ENCODE measurements at places on chromosomes 1 and 21.

DNA sequence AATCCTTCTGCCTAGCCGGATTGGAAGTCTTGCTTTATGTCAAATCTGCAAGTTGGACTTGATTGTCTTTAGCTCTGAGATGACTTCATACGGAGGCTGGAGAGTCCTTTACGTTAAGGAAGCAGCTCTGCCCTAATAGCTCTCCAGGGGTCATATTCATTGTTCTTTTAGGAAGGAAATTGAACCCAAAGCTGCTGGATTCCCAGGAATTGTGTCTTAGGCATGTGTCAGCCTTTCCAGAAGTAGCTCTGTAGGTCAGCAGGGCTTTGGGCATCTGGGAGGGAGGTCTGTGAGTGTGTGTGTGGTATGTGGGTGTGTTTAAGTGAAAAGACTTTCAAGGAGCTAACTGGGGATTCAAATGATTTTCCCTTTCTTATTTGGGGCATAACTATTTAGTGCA, 82.4 kb downstream of the ABCA4 start:
- no peak for DNase-seq

- DNase-seq, result no peak
These were observed 47.9 kb downstream of the CAPN9 start for GRCh38 chr1:230794871-230795605.

- no peak for DNase-seq
These were observed 900.8 kb downstream of the TTLL7 start for GRCh38 chr1:83098131-83098530.

DNA sequence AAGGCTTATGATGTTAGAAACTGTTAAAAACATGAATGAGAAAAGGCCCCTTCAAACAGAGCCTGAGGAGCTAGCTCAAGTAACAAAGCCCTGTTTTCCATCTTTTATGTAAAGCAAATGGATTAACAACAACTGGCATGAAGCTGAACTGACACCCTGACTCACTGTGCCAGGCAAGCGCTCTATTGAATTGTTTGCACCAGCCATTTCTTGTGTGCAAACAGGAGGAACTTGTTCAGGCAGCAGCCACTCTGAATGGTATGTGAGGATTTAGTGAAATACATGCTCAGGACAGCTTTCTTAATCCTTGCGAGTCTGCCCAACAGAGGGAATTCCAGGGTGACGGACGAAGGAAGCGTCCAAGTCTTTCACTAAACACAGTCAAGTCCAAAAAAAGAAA, 291.1 kb upstream of the ADGRL2 start:
- no peak for DNase-seq

GRCh38 chr1:47951026-47951425, 46.2 kb downstream of the TRABD2B start:
- no peak for DNase-seq

DNA sequence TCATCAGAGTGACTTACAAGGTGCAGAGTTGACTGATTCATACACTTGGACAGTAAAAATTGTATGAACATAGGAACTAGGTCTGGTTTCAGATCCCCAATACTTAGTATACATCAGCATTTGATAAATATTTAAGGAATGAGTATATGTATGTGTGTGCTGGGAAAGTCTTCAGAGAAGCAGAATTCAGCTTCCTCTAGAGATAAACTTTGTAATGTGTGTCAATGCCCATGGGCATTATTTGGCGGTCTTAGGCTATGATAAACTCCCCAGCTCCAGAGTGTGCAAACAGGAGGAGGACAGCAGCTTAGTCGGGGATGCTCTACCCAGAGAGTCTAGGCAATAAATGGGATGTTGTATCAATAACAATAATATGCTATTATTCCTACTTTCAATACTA, 2.9 kb upstream of the CAMK1G start:
- DNase-seq, result no peak

GRCh38 chr1:170030212-170030611, 44.3 kb downstream of the KIFAP3 start:
- DNase-seq, result no peak

DNA sequence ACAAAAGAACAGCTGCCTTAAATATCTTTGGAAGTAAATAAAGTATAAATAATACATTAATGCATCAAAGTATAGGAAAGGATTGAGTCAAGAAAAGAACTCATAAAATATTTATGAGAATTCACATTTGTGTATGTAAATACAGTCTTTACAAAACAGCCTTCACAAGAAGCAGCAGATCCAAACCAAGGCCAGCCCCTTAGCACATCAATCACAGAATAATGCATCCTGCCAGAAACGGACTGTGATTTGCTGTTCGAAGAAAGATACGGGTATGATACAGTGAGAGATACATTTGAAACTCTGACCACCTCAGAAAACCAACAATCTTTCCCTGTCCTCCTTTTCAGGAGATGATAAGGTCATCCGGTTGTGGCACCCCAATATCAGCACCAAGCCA, 70.9 kb downstream of the WDR64 start:
- no peak for DNase-seq

GRCh38 chr1:84853741-84854721, 39.0 kb downstream of the LPAR3 start:
- peak; percentile 76 for DNase-seq

GRCh38 chr1:110616587-110616986, 10.4 kb upstream of the KCNA2 start:
- no peak for DNase-seq

DNA sequence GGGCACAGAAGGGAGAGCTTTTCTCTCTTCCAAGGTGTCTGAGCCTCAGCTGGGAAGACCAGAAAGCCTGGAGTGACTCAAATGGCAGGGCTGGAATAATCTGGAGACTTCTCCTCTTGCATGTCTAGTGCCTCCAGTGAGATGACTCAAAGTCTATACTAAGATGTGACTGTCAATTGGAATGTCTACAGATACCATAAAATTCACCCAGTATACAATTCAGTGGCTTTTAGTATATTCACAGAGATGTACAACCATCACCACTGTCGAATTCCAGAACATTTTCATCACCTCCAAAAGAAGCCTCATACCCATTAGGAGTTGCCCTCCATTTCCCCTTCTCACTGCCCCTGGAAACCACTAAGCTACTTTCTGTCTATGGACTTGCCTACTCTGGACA, 47.9 kb upstream of the CNN3 start:
- DNase-seq, result no peak

DNA sequence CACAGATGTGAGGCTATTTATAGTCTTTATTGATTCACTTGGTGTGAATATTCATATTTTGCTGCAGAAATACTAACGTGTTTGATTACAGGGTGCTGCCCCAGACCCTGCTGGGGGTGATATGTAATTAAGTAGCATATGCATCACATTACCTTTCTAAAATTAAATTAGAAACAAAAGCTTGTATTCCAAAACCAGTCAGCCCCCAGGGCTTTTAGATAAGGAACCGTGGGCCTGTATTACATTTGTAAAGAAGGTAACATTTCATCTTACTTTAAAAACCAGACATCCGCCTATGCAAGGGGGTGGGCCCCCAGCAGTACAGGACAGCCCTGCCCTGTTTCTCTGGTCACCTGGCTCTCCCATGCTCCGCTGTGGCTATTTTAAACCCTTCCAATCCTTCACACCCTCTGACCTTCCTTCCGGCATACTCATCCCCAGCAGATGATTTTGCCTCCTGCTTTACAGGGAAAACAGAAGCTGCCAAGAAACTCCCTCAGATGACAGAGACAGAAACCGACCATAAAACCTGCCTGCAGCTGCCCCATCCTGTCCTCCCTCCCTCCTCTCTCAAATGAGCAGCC, 22.0 kb upstream of the KCNC4 start:
- DNase-seq, result no peak

DNA sequence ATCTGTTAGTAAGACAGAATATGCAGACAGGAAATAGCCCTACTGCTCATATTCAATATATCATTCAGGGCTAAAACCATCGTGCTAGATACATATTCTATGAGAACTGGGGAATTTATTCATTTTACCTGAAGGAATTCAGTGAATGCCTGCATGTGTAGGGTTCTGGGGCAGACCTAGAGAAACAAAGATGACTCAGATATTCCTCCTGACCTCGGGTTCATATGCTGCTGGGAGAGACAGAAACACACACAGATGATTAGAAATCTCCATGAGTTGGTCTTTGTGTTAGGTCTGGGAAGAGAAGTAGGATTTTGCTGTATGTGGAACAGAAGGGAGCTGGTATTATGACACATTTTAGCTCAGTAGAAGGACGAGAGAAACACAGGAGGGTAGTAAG, 176.5 kb upstream of the ST6GALNAC5 start:
- no peak for DNase-seq

DNA sequence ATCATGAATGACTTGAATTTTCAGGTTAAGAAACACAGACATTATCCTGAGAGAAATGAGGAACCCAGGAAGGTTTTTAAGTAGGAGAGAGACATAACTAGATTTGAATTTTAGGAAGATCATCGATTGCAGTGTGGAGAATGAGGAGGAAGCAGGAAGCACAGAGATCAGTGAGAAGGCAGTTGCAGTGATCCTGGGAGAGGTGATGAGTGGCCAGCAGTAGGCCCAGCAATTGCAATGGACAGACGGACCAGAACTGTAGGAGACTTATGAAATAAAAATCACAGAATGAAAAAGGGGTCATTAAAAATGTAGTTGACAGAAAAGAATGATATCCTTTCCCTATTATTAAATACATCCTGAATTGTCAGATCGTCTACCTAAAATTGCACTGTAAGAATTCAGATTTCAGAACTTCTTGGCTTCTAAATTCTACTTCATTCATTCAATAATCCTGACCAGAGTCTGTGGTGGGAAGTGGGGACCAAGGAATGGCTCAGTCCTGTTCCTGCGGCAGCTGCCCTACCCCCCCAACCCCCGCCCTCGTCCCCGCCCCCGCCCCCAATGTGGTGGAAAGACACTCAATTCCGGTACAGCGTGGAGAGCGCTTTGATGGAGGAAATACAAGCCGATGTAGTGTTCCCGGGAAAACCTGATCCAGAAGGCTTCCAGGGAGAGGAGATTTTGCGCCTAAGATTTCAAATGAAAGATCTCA, 35.1 kb downstream of the SLC2A1 start:
- DNase-seq, result no peak

- peak; percentile 48 for DNase-seq
These were observed 337.6 kb upstream of the SNX7 start for GRCh38 chr1:98323906-98324358.

DNA sequence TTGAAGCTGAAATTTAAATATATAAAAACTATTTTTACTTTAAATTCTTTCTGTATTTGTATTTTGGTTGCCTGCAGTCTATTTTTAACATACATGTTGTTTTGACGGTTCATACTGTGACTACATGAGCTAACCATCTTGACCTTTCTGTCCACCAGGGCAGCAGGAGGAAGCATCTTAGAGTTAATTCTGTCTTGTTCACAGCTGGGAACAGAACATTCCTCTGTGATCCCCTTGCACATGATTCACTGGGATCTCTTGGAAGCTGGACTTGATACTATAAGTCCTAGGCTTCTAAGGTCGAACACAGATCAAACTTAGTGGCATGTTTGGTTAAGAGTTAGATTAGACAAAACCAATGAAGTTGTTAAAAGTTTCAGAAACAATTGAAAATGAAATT, 99.7 kb downstream of the NFIA start:
- DNase-seq, result no peak

GRCh38 chr1:44631333-44631646, 43.0 kb downstream of the TMEM53 start:
- no peak for DNase-seq

DNA sequence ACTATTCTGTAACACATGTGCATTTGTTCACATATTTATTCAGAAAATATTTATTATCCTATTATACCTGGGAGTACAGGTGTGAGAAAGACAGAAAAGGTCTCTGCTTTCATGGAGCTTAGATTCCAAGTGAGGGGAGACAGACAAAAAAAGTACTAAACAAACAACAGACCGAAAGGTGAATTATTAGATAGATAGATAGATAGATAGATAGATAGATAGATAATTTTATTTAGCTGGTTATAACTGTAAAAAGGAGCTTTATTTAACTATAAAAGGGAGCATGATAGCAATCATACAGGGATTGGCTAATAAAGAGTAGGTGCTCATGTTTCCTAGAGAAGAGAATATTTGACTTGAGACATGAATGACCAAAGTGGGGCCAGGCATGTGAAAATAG, 119.4 kb downstream of the TNFSF18 start:
- no peak for DNase-seq

DNA sequence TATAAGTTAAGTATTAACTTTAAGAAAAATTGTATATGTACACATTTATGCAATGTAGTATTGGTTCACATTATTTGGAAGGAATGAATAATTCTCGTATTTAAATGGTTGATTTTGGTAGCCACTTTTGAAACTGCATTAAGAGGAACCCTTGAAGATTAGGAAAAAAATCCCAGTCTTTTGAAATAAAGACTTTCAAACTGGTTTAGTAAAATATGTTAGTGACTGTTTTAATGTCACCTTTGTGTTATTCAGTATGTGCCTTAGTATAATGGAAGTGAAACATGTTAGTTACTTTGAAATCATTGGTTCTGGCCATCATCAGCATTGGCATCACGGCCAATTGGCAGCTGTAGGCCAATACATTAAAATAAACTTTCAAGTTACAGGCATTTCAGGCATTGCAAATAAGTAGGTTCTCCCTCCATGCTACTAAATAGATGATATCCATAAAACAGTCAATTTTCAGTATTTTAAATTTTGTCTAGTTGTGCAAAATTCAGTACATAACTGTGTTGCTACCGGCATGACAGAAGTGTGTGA, 4.4 kb downstream of the MIER1 start:
- DNase-seq, result peak; percentile 22

- DNase-seq, result no peak
These were observed 207.8 kb upstream of the NRIP1 start for GRCh38 chr21:15272591-15272990.

DNA sequence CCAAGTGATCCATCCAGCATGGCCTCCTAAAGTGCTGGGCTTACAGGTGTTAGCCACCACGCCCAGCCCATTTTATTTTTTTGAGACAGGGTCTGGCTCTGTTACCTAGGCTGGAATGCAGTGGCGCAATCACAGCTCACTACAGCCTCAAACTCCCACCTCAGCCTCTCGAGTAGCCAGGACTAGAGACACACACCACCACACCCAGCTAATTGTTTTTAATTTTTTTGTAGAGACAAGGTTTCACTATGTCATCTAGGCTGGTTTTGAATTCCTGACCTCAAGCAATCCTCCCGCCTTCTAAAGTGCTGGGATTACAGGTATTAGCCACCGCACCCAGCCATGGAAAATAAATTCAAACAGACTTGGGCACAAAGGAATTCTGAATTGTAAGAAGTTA, 31.9 kb downstream of the PUM1 start:
- no peak for DNase-seq

DNA sequence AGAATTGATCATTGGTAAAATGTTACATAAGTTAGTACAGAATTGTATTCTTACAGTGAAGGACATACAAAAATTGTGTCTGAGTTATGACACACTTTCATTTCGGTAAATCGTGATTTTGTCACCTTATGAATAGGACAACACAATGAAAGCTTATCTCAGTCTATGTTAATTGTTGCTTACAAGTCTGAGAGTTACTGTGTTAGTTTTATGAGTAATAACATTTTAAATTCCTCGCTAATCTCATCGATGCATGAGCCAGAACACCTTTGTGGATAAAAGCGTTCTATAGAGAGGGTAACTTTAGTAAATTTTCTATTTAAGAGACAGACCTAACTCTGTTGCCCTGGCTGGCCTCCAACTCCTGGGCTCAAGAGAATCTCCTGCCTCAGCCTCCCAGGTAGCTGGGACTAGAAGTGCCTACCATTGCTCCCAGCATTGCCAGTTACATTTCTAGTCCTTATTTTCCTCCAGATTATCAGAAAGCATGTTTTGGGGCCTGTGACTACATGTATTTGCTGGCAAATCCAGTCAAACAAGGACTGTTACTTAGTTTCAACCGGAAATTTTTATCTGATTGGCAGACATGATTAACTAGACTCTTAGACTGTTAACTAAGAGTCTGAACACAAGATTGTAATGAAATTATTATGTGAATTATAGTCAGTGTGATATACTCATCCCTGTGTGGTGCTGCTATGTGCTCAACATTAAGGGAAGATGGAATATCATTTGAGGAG, 3.0 kb downstream of the PRRC2C start:
- DNase-seq, result no peak

All from CD4-positive, alpha-beta T cell treated with Interleukin-21 for 1 hour (primary cell).